HTR-8/SVneo (cell line): ENCODE measurements at places on chromosomes 13 and 19.

DNA sequence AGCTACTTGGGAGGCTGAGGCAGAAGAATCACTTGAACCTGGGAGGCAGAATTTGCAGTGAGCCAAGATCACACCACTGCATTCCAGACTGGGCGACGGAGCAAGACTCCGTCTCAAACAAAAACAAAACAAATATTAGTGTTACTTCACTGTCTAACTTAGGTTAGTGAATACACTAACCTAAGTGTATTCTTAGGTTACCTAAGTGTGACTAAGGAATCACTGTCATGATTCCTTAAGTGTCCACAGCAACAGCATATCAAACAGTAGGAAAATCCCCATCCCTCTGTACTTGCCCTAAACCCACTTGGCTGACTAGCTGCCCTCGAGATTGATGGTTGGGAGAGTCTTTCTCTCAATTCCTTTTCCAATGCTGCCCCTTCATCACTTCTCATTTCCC is 11.8 kb upstream of the LRCH1 start:
- DNase-seq = no peak

DNA sequence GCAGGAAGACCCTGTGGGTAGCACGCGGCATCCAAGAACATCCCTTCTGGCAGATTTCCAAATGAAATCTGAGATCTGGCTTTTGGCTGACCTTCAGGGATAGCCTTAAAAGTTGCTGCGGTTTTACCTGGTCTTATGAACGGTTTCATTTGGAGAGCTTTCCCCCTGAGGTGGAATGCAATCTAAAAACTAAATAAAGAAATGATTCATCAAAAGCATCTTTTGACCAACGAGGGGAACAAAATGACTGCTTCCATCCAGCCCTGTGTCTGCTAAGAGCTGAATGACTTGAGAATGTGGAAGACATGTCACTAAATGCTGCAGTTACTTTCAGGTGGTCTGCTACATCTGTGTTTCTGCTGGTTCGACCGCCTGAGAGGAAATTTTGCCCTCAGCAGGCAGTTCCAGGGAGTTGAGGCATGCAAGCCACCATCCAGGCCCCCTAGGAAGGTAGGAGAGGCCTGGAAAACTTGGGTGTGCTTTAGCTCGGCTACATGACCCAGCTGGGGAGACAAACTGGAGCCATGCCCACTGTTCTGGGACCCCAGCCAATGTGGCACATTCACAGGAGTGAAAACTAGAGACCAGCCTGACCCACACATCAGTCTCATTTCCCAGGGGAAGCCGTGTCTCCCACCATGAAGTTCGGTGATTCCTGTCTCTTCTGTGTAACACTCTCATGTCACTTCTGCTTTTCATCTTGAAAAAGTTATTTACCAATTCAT is 175.1 kb upstream of the KL start:
- no peak for DNase-seq

- no peak for DNase-seq
Observed at GRCh38 chr19:2795827-2796658, 10.7 kb downstream of the THOP1 start.

GRCh38 chr13:43880926-43881325 is 1.2 kb downstream of the LACC1 start:
- DNase-seq = no peak

DNA sequence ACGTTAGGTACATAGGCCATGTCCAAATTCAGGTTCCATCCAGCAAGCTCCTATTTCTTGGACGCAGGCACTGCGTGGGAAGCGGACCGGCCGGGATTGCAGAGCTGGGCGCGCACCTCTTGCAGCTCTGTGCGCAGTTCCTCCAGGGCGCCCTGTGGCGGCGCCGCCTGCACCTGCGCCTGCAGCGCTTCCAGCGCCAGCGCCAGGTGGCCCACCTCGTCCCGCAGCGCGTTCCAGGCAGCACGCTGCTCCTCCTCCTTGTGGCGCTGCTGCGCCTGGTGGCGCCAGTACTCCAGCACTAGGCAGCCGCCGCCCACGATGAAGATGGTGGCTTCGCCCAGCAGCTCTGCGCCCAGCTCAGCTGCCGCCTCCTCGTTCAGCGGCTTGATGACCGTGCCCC is 31.1 kb downstream of the OPA3 start:
- DNase-seq = no peak

- DNase-seq = no peak
Observed at GRCh38 chr13:76656500-76656899, 229.7 kb downstream of the KCTD12 start.

- no peak for DNase-seq
Observed at GRCh38 chr19:33644284-33644836, 22.6 kb downstream of the CHST8 start.

DNA sequence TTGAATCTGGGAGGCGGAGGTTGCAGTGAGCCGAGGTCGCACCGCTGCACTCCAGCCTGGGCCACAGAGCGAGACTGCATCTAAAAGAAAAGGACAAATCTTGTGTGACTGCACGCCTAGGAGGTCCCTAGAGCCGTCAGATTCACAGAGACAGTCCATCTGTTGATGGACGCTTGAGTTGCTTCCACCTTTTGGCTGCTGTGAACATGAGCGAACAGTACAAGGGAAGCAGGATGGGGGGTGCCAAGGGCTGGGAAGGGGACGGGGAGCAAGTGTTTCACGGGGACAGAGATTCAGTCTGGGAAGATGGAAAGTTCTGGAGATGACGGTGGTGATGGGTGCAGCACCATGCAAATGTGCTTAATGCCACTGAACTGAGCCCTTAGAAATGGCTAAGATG is 78.7 kb downstream of the GNG7 start:
- DNase-seq = no peak

DNA sequence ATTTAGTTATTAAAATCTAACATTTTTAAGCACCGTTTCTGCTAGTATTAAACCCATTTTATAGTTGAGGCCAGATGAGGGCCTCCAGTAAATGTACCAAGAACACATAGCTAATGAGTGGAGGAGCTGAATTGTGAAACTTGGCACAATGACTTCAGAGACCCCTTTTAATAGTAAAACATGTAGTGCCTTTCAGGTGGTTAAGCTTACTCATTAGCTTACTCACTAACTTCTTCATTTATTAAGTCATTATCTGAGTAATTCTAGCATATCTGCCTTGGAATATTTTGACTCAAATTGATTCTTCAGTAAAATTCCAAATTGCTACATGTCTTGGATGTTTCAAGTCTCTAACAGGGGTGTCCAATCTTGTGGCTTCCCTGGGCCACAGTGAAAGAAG is 735.2 kb downstream of the LIG4 start:
- DNase-seq = no peak

DNA sequence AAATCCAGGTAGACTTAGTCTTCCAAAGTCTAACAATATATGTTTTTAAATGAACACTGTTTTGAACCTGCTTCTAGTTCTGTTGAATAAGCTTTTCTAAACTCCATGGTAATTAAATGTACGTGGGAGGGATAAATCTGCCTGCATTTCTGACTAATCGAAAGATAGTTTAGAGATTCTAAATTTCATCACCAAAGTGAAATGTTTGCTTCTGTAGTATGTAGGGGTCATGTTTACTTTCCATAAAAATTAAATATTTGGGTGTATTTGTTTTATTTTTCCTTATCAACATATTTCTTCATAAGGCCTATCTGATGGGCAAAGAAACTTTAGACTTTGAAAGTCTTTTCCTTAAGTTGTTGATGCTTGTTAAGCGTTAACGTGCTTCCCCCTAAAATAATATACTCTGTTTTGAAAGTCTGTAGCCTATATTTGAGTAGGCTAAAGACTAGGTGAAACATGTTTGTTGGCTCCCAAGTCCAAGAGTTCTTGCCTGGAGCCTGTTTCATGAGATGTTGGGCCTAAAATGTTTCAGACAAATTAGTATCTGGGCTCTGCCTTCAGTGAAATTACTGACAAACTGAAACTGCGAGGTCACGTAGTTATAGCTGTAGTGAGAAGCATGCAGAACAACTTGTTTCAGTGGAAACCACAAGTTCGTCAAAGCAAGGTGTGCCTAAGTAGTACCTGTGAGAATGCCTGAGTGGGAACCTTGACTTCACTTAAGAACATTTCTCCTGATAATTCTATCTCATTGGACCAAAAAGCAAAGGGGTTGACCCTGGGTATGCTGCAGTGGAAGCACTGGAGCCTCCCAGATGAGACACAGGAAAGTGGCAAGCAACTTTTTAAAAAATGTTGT is 126.2 kb downstream of the LMO7 start:
- DNase-seq = no peak

DNA sequence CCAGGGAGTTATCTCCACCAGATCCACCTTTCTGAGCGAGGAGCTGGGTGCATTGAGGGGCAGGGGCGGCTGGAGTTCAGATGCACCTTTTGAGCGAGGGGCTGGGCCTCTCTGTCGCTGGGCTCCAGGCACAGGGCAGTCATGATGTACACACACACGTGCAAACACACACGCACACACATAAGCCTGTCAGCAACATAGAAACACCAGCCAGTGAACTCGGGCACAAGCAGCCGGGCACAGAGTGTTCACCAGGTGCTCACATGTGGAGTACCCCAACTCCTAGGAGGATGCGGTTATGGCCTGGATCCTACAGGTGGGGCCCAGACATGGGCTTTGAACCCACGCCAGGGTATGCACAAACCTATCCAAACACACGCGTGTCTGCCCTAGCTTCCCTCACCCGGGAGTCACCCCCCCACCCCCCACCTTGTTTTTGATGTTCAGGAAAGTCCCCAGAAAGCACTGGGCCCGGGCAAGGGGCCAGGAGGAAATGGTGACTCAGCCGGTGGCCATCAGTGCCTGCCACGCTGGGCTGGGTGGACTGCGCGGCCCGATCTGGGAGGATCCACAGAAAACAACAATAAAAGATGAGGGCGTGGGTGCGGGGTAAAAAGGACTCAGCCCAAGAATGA is 13.3 kb downstream of the ARRDC2 start:
- DNase-seq = peak; percentile 79

DNA sequence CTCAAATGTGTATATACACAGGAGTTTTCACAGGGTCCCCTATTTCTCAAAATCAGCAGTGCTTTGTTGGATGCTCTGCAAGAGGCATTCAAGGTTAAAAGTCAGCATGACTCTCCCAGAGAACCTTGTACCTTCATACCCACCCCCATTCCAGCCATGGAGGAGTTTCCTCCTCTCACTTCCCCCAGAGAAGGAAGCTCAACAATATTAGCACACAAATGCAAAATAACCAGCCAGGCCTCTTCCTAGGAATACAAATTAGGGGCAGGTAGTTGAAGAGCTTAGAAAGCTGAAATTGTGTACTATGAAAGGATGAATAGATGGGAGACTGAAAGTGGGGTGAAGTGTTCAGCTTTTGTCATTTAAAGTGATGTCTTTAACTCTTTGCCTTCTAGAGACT is 43.8 kb downstream of the SPRY2 start:
- DNase-seq = no peak

- DNase-seq = no peak
Observed at GRCh38 chr13:95642028-95642621, 2.4 kb downstream of the DZIP1 start.

- no peak for DNase-seq
Observed at GRCh38 chr19:53328967-53329366, 4.6 kb upstream of the ZNF845 start.

DNA sequence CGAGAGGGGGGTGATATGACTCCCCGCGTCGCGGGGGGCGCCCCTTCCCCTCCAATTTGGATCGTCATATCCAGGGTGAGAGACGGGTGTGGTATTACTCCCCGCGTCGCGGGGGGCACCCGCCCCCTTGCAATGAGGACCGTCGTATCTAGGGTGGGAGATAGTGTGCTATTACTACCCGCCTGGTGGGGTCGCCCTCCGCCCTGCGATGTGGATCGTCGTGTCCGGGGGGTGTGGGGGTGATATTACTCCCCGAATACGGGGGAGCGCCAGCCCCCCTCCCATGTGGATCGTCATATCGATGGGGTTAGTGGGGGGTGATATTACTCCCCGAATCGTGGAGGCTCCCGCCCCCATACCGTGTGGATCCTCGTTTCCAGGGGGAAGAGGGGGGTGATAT is 29.2 kb upstream of the RGCC start:
- DNase-seq = peak; percentile 2

DNA sequence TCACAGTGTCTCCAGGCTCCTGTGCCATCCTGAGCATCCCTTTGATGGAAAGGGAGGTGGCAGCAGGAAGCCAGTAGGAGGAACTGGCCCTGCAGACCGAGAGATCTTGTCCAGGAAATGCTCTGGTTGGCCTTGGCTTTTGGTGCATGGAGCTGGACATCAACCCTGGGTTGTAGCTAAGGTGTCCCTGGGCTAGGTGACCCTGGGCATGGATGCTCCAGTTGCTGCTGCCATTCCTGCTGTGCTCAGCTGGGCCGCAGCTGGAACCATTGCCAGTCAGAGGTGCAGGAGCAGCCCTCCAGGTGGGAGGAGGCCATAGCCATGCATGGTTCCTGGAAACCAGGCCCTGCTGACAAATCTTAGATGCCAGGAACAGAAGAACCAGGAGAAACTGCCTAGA is 67.5 kb downstream of the ZNF98 start:
- DNase-seq = no peak
